ENCODE measurements at places on chromosomes 16 and 17.

DNA sequence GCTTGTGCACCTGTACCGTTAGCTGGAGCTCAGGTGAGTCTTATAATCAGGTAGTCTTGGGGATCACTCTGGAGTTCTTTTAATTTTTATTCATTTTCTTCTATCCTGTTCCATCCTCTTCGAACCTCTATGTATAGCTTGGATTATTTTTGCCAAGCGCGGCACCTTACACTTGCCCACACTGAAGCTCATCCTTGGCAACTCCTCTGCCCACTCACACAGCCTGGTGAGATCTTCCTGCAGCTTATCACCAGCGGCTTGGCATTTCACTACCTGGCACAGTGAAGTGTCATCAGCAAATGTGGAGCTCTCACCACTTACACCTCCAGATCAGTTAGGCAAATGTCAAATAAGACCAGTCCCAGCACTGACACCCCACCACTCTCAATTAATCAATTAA lies 116.7 kb downstream of the CACNG3 start:
- no peak for DNase-seq

DNA sequence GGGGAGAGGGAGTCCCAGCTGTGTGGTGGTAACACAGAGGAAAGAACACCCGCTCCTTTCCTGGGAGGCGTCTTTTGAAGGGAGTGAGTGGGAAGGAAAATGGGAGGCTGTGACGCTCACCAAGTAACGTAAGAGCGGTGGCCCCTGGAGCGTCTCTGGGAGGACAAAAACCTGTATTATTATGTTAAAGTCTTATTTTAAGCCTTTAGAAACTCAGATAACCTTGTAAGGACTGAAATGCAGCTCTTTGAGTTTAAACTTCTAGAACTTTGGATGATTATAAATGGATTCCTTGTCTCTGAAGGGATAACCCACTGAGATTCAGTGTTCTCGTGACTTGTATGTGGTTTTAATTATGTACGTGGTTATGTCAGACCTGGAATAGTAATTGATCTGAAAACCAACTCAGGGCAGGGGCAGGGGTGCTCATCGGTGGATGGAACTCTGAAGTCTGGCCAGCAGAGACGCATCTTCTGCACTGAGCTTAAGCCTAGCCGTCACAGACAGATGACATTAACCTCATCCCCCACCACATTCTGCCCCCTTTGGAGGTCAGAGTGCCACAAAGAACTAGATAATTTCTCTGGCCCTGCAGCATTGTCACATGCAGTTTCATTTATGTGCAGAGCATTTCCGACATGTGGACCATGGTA lies 41.8 kb upstream of the SLC12A3 start:
- DNase-seq = no peak

DNA sequence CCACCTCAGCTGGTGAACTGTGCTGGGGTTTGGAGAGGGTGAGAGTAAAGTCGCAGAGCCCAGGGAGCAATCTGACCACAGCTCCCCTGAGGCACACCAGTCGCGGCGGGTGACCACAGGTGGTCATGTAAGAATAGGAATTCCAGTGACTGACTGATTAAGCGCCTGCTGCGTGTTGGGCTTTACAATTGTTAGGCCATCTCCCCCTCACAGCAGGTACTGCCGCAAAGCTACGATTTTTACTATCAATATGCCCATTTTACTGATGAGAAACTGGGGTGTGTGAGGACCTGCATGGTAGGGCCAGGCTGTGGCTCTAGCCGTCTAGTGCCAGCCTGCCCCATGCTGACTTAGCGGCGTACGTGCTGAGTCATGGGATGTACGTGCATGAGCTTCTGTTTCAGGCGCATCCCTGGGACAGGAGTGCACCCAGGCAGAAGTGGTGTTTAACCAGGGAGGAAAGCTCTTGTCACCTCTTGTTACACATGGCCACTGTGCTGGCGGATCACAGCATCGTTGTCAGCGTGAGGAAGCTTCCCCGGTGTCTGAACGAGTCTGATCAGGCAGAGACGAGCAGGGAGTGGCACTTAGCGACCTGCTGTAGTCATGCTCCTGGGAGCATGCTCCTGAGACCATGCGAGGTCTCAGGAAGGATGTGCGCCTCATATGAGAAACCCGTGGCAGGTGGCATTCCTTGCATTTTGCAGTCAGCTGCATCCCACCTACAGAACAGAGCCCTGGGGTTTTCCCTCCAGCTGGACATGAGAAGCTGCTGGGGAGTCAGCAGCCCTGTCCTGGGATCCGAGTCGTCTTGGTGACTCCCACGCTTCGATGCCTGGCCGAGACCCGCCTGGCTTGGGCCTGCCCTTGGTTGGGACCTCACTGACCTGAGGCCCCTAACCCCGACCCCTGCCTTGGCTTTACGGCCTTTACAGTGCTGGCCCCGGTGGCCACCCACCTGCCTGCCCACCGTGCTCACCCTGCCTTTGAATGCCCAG lies 163.7 kb upstream of the CHMP6 start:
- peak; percentile 8 for DNase-seq

- peak; percentile 58 for DNase-seq
Observed at GRCh38 chr17:80169784-80170500, at the start of gene CARD14. CARD14 (plus strand) TSS chr17:80170030; CDS start chr17:80181439, 11,409 bp downstream.

- no peak for DNase-seq
Observed at GRCh38 chr16:22264786-22265185, 32.4 kb upstream of the POLR3E start.

- DNase-seq = no peak
Observed at GRCh38 chr17:36545077-36545464, 352 bp downstream of the GGNBP2 start.

- DNase-seq = peak; percentile 77
Observed at GRCh38 chr17:62827746-62828485, 19.8 kb upstream of the MARCHF10 start.

GRCh38 chr16:68242085-68242484 lies 3.1 kb upstream of the PLA2G15 start:
- DNase-seq = no peak

- DNase-seq = peak; percentile 97
Observed at GRCh38 chr16:17396762-17397498, 73.8 kb downstream of the XYLT1 start.

GRCh38 chr17:55898195-55898594 lies 147.3 kb downstream of the PCTP start:
- no peak for DNase-seq

- DNase-seq = no peak
Observed at GRCh38 chr17:63741143-63741407, 524 bp downstream of the STRADA start.

DNA sequence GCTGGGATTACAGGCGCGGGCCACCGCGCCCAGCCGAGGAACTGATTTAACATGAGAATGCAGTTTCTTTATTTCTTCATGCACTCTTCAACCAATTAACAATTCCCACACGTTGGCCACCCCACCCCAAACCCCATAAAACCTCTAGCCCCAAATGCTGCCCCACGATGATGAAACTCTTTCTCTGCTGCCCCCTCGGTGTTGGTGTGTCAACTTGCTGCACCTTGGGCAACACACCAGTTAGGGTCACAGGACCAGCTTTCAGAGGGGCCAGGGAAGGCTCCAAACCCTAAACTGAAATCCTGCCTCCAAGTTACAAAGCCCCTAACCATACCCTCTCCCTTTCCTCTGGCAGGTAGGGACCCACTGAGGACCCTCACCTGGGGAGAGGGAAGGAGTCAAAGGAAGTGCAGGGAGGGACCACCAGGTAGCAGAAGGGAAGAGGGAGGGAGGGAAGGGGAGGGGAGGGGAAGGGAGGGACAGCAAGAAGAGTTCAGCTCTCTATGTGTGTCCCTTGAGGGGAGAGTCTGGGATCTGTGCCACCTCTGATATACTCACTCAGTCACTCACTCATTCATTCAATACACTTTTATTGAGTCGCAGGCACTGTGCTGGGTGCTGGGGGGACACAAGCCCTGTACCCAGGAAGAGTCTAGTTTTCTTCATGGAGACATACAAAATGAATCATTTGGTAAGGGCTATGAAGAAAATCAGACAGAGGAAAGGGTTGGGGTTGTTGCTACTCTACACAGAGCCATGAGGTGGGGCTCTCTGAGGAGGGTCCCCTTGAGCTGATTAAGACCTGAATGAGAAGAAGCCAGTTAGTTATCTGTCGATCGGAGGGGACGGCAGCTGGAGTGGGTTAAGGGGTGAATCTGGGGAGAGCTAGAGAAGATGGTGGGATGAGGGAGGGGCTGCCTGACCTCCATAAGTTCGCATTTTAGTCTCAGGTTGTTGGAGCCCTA lies 3.9 kb downstream of the PLXDC1 start:
- no peak for DNase-seq

- no peak for DNase-seq
Observed at GRCh38 chr17:39653316-39653661, 11.9 kb upstream of the TCAP start.

DNA sequence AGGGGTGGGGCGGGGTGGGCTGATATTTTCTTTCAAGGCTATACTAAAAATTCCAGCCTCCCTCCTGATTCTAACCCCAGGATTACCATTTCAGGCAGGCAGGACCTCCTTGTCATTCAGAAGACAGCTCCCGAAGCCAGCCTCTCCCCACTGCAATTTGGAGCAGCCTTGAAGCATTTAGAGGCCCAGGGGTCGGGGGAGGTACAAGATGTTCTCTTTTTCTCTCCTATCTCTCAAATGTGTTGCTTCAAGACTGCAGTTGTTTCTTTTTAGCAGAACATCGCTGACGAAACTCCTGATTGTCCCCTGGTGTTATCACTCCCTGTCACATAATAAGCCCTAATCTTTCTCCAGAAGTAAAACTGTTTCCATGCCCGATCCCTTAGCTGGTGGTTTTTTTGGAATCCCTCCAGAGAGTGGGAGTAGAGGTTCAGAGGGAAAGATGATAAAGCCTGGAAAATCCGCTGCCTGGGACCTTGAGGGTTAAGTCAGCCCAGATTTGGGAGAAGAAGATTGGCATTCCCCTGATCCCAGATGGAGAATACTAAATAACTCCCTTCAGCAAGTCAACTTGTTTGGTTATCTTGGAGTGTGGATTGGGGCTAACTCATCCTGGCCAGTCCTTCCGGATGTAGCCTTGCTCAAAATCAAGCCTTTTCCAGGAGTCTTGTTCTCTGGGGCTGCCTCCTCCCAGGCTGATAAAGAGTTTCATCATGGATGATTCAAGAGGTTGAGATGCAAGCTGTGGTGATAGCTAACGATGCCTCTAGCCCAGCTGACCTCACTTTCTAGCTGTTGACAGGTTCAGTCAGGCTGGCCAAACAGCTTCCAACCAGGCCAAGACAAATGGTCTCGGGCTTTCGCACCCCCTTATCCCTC lies 71.3 kb downstream of the SOX9 start:
- peak; percentile 97 for DNase-seq

- no peak for DNase-seq
Observed at GRCh38 chr17:17285951-17286350, 4.9 kb upstream of the COPS3 start.

GRCh38 chr17:61352781-61353491 lies 46.7 kb upstream of the TBX2 start:
- DNase-seq = peak; percentile 83

- DNase-seq = no peak
Observed at GRCh38 chr17:16887523-16888095, 84.3 kb downstream of the TNFRSF13B start.

GRCh38 chr16:27320261-27321012 lies 6.7 kb downstream of the IL4R start:
- no peak for DNase-seq

- no peak for DNase-seq
Observed at GRCh38 chr17:15405058-15405415, 62.4 kb downstream of the CDRT4 start.

DNA sequence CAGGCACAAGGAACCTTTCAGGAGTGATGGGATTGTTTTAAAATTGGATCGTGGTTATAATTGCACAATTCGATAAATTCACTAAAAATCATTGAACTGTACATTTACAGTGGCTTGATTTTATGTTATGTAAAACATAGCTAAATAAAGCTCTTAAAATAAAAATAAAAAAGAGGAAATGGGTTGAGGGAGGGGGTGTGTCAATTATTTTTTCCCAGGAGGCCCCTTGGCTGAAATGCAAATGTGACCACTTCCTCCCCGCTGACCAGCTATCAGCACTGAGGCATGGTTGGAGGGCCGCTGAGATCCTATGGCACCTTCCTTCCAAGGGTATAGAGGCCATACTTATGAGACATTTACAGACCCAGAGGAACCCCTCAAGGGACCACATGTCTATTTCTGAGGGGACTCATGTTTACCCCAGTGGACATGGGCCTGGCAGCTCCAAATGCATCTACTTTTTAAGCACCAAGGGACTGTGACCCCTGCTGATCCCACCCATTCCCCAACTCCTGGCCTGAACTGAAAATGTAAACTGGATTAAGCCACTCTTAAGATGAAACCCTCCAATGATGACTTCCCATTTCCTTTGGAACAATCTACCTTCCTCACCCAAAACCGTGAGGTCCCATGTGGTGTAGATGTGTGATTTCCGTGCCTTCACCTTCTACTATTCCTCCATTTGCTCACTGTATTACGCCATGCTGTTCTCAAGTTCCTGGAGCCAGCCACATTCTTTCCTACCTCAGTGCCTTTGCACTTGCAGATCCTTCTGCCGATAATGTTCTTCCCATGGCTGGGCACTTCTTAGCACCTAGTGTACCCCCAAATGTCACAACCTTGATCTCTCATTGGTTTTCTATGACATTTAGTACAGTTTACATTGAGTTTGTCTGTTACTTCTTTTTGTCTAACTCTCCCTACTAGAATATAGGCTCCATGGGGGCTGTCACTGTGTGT lies 2.8 kb upstream of the IL21R start:
- peak; percentile 41 for DNase-seq

GRCh38 chr17:55652114-55652823 lies 70.4 kb downstream of the TMEM100 start:
- DNase-seq = no peak
